Stimulated activated CD8-positive, alpha-beta memory T cell treated with anti-CD3 and anti-CD28 coated beads, Interleukin-4, amount 100 ng/mL, for 4 hours (primary cell): ENCODE measurements at places on chromosomes 4 and X.

GRCh38 chrX:38871129-38872029 lies 70.1 kb downstream of the MID1IP1 start:
- no peak for DNase-seq

DNA sequence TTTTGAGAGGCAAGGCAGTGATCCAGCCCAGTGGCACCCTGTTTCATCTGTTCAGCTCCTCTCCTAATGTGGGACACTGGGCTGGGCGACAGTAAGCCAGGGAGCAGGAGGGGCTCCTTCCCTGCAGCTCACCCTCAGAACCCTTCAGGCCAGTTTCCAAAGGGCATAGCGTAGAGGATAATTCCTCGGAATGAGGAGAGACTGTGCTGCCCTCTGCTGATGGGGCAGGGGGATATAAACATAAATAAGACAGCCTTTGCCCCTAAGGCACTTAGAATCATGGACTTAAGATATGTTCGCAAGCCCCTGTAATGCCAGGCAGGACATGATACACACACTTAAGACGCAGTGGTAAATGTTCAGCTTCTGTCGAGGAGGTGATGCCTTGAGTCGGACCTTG lies 27.9 kb upstream of the ZNF185 start:
- no peak for DNase-seq

DNA sequence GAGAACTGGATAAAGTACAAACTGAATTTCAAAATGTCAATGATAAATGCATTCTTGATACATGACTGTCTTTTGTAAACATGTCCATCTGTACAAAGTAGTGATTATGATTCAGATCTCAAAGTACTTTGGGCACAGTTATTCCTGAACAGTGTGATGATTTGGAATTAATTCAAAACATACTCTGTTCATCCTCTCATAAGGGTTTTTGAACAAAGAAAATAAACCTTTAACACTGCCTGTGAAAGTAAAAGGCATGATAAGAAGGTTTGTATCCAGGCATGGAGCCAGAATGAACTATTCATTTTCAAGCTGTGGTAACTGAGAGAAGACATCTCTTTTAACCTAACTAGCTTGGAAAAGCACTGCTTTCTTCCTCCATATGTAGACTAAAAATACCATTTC lies 883 bp upstream of the KLHL4 start:
- no peak for DNase-seq

DNA sequence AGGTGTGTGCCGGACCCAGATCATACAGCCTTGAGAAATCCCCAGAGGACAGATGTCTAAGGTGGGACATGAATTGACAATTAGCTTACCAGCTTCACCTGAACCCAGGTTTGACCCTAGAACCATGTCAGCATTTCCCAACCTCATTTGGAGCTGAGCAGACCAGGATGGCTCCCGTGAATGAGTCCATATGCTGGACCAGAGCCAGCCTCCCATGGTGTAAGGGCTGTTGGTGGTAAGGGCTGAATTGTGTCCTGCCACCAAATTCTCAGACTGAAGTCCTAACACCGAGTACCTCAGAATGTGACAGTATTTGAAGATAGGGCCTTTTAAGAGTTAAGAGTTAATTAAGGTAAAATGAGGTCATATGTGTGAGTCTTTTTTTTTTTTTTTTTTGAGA lies 88.3 kb downstream of the SLC34A2 start:
- DNase-seq, result no peak

GRCh38 chrX:16966752-16967448 lies 20.4 kb downstream of the REPS2 start:
- no peak for DNase-seq

GRCh38 chr4:85994576-85994975 lies 365.3 kb downstream of the MAPK10 start:
- DNase-seq, result no peak

- no peak for DNase-seq
These were observed 40.7 kb upstream of the MBTPS2 start for GRCh38 chrX:21798677-21799219.

GRCh38 chr4:139084804-139085093 lies 69.2 kb downstream of the NOCT start:
- DNase-seq, result no peak

GRCh38 chr4:126772662-126773061 lies 860.1 kb upstream of the INTU start:
- DNase-seq, result no peak

DNA sequence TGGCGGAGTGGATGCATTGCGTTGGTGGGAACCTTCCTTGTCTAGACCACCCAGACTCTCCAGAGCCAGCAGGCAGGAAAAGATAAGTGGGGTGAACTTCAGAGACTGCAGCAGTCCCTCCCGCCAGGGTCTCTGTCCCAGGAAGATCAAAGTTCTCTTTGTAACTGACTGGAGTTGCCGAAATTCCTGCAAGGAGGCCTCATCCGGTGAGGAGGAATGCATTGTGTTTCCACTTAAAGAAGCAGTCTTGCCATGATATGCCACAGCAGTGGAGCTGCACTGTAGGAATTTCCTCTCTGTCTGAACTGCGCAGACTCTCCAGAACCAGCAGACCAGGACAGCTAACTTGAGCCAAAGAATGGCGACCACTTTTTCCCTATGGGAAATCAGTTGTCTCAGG lies 1190.4 kb downstream of the TECRL start:
- no peak for DNase-seq

DNA sequence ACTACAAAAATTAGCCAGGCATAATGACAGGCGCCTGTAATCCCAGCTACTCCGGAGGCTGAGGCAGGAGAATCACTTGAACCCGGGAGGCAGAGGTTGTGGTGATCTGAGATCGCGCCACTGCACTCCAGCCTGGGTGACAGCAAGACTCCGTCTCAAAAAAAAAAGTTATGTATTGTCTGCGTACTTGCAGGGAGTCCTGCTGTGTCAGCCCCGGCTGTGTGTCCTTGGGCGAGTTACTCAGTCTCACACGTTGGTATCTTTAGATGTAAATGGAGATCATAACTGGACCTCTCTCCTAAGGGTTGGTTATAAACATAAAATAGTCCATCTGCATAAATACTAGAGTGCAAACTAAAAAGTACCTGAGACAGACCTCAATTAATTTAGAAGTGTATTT lies 22.7 kb upstream of the TBC1D14 start:
- no peak for DNase-seq

DNA sequence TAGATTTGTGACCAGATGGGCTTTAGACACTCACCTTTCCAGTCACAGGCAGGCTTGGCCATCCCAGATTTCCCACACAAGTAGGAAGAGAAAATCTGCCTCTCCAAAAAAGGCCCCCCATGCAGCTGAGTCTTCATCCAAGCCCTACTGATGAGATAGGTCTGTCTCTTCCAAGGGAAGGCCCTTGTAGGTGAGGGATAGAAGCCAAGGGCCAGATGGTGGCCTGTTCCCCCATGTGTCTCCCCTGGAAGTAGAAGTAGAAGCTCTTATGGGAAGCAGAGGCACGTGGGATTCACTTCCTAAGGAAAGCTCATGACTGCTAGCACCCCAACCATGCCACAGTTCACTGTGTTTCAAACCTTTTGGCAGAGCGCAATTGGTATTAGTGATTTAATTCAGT lies 81.5 kb downstream of the REPS2 start:
- DNase-seq, result no peak

GRCh38 chrX:10519761-10520160 lies 100.6 kb downstream of the MID1 start:
- DNase-seq, result no peak

DNA sequence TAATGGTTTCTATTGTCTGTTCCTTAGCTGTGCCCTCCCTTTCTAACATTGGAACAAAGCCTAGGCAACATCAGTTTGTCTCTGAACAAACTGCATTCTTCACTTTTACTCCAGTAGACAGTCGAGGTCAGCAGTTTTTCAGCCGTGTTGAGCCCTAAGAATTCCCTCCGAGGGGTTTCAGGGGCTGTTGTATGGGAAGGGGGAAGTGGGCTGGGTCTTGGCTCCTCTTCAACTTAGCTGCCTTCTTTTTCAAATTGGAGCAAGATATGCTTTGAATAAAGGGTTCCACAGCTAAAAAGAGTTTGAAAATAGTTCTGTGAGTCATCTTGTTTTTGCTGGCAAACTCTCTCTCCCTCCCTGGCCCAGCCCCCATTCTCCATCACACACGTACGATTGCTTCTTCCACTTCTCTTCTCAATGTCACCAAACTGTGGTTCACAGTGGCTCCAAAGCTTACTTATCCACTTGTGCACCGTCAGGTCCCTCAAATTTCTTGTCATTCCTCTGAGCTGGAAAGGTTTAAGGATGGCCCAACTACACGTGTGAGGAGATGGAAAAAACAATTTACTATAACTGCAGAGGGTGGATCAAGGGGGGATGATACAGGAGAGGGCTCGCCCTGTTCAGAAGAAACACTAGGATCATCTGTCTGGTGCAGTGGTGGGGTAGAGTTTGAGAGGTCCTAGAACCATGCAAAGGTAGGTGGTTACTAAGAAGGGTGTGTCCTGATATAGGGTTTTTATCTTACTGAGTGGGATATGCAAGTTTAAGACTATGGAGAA lies 9.2 kb upstream of the MAML3 start:
- DNase-seq, result no peak

DNA sequence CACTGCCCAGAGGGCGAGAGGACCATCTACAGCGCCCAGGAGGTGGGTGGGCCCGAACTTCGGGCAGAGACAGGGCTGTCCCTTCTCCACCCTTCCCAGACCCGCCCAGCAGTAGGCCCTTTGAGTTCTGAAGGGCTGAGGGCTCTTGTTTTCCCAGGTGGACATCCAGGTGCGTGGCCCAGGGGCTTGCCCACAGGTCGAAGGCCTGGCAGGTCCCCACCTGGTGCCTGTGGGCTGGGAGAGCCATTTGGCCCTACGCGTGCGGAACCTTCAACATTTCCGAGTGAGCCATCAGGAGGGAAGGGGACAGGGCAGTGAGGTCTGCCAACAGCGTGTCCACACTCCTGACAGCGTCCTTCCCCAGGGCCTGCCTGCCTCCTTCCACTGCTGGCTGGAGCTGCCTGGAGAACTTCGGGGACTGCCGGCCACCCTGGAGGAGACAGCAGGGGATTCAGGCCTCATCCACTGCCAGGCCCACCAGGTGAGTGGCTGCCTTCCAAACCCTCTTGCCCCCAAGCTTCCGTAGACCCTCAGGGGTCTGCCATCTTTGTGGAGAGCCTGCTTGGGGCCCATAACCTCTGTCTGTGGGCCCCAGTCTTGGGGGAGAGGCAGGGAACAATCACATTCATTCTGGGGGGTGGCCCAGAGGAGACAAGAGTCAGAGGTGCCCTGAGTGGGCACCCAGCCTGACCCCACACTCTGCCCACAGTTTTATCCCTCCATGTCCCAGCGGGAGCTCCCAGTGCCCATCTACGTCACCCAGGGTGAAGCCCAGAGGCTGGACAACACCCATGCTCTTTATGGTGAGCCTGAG lies 6.8 kb downstream of the PLXNB3 start:
- no peak for DNase-seq

DNA sequence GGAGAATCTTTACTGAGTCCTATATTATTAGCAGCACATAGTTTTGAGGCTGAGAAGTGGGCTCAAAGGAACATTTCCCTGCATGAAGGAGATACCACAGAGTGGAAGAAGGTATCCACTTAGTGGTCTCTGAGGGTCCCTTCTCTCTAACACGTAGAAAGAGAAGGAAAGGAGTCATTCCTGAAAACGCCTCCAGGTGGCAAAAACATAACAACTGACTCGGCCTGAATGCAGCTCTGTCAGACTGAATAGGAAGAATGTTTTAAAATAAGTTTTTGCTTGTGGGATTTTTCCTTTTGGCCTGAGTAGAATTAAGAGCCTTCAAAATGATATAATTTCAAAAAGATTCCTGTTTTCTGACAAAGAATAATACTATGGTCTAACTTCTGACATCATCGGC lies 23.3 kb downstream of the RPGR start:
- no peak for DNase-seq

DNA sequence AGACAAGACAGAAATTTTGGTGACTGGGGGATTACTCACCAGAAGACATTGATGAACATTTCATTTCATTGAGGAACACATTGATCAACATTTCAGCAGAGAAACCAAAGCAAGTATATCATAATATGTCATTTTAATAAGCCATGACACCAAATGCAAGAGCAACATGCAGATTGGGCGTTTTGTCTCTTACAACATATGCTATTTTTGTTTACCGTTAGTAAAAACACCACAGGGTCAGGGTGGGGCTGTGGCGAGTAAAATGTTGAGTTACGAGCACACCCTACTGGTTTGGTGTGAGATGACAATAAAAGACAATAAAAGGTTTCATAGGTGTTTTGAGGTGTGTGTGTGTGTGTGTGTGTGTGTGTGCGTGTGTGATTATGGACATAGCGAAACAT lies 294.5 kb downstream of the PDGFC start:
- DNase-seq, result no peak

DNA sequence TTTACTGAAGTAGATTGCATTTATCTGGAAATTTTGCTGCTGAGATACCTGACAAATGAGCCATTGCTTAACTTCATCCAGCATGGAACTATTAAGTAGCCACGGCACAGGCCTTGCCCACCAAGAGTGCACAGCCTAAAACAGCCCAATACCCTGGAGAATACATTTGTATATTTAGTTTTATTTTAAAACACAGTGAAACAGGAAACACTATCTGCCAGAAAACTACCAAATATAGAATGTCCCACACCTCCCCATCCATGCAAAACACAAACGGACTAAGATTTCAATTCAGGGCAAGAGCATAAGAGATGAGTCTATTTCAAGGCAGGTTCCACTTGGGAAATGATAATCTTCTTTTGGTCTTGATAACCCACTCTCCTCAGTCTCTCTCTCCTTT lies 57.1 kb downstream of the MAML3 start:
- no peak for DNase-seq

DNA sequence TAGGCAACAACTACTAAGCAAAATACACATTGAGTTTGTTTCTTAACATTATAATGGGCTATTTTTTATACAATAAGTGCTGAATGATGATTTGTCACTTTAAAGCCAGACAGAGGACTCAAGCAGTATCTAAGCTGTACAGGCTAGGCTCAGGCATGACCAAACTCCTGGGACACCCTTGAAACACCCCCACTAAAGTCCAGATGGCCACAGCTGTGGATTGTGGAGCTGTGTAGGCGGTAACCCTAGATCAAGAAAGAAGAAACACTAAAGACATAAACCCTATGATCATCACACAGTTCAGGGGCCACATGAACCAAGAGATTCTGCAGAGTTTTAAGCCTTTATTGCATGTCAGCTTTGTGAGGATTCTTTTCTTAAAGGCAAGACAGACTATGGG lies 25.1 kb downstream of the TAB3 start:
- no peak for DNase-seq
